GOT3 (cell line): ENCODE measurements at places on chromosomes 4 and X.

- no peak for DNase-seq
Measured at GRCh38 chr4:67883458-67883857, 344 bp downstream of the TMPRSS11D start.

DNA sequence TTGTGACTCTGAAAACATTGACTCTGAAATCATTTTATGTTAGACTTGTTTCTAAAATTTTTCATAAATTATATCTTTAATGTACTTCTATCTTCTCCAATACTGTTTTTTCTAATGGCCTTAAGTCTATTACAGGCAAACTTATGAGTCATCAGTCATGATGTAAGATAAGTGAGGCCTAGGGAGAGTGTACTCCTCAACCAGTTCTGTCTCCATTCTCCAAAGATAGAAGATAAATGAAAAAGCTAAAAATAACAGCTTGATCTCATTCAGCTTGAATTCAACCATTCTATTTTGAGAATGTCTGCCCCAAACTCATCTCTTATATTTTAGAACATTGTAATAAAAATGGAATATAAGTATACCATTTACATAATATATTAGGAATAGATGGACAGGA is 34.5 kb downstream of the STBD1 start:
- DNase-seq: no peak

GRCh38 chrX:9937761-9938160 is 29.4 kb upstream of the CLDN34 start:
- no peak for DNase-seq

DNA sequence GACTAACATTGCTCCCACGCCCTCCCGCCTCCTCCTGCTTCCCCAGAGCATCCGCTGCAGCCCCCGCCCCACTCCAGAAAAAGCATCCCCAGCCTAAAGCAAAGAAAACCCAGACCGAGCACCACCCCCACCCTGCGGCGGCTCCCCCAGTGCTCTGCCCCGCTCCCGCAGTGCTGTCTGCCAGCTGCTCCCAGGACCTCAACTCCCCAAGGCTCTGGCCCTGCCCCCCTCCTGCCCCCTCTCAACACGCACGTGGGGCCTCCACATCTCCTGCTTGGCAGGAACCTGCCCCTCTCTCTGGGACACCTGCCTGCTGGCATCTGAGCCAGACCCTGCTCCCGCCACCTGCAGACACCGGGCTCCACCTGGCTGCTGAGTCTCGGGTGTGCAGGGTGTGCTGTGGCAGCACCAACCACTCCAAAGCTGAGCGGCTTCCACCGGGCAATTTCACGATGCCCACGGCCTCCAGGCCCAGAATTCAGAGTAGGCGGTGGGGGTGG is 79.4 kb downstream of the FAM53A start:
- DNase-seq: no peak

- no peak for DNase-seq
Measured at GRCh38 chrX:15781961-15782699, 8.2 kb upstream of the ZRSR2 start.
